Activated CD8-positive, alpha-beta memory T cell treated with anti-CD3 and anti-CD28 coated beads for 4 hours (primary cell): ENCODE measurements at places on chromosomes 2 and 18.

GRCh38 chr18:76467371-76468190 lies 27.5 kb downstream of the ZNF516 start:
- DNase-seq: no peak

DNA sequence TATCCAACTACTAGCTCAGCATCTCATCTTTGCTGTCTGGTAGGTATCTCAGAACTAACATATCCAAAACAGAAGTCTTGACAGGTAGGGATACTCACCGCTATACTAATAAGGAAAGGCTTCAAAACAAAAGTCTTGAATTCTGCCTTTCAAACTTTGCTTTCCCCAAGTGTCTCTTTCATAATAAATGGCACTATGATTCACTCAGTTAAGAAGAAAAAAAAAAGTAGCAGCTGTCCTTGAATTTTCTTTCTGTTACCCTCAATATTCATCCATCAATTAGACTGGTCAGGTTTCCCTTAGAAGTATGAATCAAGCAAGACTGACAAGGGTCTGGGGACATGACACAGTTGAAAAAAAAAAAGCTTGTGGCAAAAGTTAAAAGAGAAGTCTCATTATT lies 175.1 kb downstream of the GULP1 start:
- DNase-seq: no peak

GRCh38 chr18:77762642-77763041 lies 513.0 kb downstream of the GALR1 start:
- no peak for DNase-seq

GRCh38 chr2:221323513-221323912 lies 248.6 kb downstream of the EPHA4 start:
- DNase-seq: no peak

- no peak for DNase-seq
Measured at GRCh38 chr18:6370410-6370809, 44.3 kb downstream of the L3MBTL4 start.

DNA sequence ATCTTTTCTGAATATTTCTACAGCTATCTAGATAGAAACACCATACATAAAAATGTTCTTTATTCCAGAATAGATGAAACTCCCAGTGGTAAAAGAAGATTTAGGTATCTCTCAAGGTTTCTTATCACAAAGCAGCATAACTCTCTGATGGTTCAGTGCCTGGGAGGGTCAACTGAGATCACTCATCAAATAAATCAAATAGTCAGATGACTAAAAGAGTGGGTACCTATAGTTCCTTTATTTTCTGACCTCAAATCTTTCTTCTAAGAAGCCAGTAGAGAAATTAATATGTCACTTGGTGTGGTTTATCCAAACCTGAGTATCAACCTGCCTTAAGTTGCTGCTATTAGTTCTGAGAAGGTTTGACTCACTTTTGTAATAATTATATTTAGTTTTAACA lies 120.9 kb downstream of the TMEFF2 start:
- DNase-seq: no peak

- DNase-seq: no peak
Measured at GRCh38 chr2:239750929-239751678, 274.0 kb downstream of the NDUFA10 start.

DNA sequence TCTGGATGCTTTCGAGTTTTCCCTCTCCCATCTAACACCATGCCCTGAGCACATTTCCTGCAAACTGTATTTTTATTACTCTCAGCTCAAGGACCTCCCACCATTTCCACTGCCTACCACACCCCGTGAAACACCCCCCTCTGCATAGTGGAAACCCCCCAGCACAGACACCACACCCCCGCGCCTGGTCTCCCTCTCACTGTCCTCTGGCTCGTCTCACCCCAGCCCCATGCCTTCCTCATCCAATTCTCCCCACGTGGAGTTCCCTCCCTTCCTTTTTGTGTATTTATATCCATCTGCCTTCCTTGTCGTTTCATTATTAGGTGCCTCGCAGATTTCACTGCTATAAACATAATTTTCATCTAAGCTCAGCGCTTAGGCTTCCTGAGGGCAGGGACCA lies 307.5 kb downstream of the CELF4 start:
- DNase-seq: no peak

DNA sequence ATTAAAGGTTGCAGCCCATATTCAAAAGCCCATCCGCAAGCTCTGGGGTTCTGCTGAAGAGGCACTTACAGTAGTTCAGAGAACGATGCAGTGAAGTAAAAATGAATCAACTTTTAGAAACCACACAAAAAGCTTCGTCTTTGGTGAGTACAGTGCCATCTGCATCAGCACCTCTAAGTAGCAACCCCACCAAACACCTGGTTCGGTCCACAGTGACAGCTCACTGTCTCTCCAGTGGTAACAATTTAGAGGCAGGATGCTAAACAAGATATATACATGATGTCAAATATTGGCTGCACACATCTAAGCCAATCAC lies 275.4 kb upstream of the TCF4 start:
- no peak for DNase-seq
